ENCODE measurements at places on chromosomes 1 and 21. TPM values are rescaled to one million over a fixed set of nuclear protein-coding genes. Genes with fewer than 3 reads are reported as not detected.

GRCh38 chr1:1605034-1605591, 5.2 kb upstream of the FNDC10 start:
- peak; percentile 55 for DNase-seq

GRCh38 chr1:207868251-207868773, 42.6 kb downstream of the CD34 start:
- peak; percentile 77 for DNase-seq

- no peak for DNase-seq
These were observed 194.4 kb upstream of the TMEM51 start for GRCh38 chr1:14959059-14959694.

DNA sequence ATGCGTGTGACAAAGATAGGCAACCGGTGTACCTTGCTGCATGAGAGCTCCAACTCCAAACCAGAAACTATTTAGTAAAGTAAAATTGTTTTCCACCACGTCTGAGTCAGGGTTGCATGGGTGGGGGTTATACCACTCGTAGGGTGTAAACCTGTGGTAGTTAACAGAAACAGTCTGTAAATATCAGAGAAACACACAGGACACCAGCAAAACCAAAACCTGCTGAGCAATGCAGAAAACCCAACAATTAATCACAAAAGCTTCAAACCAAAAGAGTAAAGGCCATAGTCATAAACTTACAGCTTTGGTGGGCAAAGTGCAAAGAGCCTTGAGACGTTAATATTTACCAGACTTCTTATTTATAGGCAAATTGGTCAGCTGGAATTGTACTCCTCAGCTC, 282.7 kb downstream of the BACH1 start:
- no peak for DNase-seq

DNA sequence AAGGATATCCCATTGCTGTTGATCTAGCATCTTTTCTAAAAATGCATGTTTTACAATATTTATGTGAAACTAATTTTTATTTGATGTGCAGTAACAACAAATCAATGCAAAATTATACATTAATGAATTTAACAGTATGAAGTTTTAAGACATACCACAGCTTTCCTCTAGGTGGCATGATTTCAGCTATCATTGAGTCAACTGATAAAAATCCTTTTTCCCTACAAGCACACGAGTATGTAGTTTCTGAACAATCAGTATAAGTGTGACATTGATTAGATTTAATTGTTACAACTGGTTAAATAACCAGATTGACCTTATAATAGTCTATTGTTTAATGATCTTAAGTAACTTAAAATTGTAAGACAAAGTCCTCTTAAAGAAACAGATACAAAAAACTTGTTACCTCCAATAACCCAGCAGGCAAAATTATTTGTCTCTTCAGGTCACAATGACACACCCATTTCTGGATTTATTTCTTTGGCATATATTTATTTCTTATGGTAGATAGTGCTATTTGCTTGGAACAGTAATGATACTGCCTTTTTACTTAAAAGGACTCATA, 5.8 kb upstream of the TGFB2 start:
- DNase-seq: no peak

DNA sequence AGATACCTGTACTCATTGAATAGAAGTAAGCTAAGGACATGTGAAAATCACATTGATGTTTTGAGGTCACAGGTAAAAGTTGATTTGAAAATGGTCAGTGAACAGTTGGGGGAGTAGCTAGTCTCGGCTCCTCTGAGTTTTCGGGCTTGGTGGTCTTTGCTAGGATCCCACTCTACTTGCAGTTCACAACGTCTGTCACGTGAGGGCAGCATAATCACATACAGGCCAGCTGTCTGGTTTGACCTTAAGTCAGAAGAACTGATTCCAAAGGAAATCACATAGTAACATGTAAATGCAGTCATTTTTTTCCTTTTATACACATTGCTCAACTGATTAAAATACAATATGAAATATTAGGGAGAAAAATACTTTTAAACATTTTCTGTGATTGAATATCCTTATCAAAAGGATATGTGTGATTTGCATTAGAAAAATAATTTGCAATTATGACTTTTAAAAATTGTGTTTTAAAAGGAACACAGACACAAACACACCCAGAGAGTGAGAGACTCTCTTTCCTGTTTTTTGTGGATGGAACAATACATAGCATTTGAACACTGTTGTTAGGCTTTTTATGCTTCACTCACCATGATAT, 21.8 kb upstream of the PDC start:
- peak; percentile 69 for DNase-seq

GRCh38 chr1:221778535-221779142, 36.8 kb upstream of the DUSP10 start:
- DNase-seq: no peak

GRCh38 chr1:29574871-29575270, 338.5 kb downstream of the PTPRU start:
- DNase-seq: no peak

DNA sequence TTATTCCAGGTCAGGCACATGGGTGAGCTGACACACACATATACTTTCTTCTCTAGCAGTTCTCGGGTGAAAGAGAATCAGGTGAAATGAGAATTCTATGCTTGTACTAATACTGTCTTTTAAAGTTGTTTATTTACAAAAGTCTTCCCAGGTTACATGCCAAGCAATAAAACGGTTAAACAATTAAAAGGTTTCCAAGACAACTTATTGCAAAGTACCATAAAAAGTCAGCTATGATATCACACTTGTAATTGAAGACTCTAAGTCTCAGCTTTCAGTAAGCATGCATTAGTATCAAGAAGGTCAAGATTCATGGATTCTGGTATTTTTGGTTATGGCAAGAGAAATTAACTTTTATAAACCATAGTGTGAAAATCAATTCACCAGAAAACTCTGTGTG, 171.4 kb downstream of the PDE4B start:
- DNase-seq: no peak

DNA sequence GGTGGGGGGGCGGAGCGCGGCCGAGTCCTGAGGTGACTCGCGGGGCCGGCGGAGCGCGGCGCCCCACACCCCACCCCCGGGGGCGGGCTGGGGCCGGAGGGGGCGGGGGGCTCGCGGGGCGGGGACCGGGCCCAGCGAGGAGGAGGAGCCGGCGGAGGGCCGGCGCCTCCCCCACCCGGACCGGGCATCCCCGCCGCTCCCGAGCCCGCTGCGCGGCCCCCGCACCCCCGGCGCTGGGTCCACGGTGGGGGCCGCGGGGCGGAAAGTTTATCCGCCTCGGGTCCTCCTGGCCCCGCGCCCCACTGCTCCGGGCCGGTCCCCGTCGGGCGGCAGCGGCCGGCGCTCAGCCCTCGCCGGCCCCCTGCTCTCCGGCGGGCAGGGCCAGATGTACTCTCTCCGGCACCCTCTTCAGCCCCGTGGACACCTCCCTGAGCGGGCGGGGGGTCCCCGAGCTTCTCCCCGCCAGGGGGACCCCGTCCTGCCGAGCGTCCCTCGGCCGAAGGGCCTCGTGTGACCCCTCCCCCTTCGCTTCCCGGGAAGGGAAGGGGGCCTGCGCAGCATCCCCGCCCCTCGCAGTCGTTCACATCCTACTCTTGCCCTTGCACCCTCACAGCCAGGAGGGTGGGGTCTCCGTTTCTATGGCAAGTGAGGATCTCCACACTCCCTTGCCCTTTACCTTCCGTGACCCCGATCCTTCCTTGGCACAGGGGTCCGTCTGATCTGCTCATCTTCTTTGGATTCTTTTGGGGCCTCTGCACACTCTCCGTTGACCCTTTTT, 663 bp downstream of the CAMTA1 start:
- peak; percentile 39 for DNase-seq

GRCh38 chr21:34545079-34545884, 33.3 kb upstream of the KCNE1 start:
- no peak for DNase-seq

DNA sequence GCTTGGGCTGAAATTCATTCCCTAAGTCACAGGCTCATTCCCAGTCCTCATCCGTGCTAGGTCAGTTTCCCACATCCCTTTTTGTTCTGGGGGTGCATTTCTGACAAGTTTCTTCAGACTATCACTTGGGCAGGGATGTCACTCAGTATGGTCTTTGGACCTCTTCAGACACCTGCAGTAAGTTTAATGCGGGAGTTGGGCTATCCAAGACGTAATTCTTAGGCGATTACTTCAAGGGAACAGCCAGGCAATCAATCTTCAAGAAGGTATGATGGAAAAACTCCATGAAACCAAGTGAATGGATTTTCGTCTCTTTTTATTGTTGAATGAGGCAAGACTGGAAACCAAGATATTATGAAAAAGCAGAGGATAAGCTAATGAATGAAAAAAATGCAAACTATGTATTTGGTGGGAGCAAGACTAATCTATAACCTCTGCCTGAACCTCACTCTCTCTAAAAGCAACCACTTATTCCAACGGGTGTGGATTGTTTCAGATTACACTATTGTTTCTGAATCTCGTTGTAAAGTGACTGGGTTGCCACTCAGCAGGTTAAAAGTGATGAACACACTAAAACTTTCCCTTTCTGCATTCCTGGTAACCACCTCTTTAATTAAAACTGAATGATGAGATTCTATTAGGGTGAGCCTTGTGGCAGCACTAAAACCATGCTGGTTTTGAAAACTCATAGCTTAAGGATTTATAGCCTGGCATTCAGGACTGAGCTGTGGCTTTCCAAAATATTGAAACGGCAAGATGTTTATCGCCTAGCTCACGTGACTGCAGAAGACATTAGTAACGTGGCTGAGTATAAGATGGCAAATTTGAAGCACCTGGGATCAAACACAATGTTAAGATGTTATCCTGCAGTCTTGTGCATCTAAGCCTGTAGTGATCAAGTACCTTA, 1.1 kb downstream of the RASAL2 start:
- no peak for DNase-seq

DNA sequence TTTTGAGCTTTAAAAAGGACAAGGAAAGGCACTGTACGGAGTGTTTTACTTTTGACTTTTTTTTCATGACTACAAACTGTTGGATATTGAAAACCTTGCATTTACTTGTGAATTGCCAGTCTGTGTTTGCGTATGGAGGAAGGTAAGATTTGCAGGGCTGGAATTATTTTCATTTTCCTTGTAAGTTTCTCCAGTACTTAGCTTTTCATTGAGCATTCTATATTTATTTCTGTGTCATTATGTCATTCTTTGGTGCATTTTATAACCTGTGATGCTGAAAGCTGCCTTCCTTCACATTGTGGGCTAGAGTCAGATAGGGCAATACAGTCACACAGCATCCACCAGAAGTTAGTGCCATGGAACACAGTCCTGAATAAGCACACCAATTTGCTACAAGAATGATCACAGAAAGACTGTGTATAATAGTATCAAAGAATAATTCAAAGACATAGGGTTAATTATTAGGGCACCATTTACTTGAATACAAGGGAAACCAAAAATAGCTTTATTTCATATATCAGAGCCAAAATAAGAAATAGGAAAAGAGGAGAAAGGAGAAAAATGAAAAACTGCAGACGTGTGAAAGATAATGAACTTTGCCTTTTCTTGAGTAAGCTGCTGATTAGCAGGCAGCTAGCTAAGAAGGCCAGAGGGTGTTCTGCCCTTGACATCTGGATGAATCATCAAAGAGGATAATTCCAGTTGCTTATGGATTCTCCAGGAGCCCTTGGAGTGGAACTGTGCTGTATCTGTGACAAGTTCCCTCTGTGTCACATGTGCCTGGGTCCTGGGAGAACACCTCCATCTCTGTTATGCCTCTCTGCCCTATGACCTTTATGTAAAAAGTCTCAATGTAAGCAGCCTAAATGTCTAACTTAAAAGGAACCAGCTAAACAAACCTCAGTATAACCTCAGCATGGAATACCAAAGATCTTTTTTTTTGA, 8.0 kb upstream of the FAM20B start:
- DNase-seq: no peak

DNA sequence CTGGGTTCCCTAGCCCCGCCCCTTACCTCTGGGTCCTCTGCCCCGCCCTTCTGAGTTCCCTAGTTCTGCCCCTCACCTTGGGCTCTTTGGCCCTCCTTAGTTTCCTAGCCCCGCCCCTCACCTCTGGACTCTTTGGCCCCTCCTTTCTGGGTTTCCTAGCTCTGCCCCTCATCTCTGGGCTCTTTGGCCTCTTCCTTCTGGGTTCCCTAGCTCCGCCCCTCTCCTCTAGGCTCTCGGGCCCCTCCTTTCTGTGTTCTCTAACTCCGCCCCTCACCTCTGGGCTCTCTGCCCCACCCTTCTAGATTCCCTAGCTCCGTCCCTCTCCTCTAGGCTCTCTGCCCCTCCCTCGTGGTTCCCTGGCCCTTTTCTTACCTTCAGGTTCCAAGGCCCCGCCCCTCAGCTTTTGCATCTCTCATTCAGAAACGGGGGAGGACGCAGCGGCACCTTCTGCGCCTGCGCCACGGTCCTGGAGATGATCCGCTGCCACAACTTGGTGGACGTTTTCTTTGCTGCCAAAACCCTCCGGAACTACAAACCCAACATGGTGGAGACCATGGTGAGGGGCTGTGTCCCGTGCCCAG, 88.5 kb downstream of the PTPRU start:
- no peak for DNase-seq

DNA sequence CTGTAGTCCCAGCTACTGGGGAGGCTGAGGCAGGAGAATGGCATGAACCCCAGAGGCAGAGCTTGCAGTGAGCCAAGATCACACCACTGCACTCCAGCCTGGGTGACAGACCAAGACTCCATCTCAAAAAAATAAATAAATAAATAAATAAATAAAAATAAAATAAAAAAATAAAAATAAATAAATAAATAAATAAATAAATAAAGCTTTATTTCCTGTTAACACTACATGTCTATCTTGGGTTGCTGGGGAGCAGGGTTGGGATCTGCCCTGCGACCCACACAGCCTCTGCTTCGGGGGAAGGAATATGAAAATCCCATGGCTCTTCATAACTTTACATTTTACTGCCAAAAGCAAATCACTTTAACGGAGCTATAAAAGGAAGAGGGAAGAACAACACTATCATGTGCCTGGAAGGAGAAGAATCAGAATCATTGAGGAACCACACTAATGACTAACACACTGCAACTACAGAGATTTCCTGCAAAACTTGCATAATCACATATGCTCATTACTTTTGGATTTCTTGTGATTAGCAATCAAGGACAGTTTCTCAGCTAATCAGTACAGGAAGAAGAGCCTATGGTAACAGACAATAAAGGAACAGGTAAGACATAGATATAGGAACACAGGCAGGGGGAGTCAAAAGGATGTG, 72.8 kb upstream of the CD55 start:
- DNase-seq: no peak

TPRG1L gene
- 46.6 TPM for total RNA-seq

MAN1C1 gene
- 13.9 TPM for total RNA-seq

KIF17 gene
- total RNA-seq: 2.0 TPM

KAZN gene
- total RNA-seq: 14.9 TPM

EXTL1 gene
- total RNA-seq: 3.0 TPM

UTS2 gene
- total RNA-seq: not detected

GCSAML gene
- total RNA-seq: not detected

FGGY gene
- 20.5 TPM for total RNA-seq

TRAF3IP3 gene
- 1.3 TPM for total RNA-seq

SPRR2G gene
- total RNA-seq: not detected

BMP8B gene
- total RNA-seq: 0.68 TPM

A3GALT2 gene
- total RNA-seq: not detected
